ENCODE measurements at places on chromosomes 13 and 19. TPM values are rescaled to one million over a fixed set of nuclear protein-coding genes. Genes with fewer than 3 reads are reported as not detected.

Gene PPP1R13L
- 21.4 TPM for polyA plus RNA-seq

Gene ZNF180
- 3.4 TPM for polyA plus RNA-seq

Gene COL4A1
- polyA plus RNA-seq, result 53.0 TPM

DNA sequence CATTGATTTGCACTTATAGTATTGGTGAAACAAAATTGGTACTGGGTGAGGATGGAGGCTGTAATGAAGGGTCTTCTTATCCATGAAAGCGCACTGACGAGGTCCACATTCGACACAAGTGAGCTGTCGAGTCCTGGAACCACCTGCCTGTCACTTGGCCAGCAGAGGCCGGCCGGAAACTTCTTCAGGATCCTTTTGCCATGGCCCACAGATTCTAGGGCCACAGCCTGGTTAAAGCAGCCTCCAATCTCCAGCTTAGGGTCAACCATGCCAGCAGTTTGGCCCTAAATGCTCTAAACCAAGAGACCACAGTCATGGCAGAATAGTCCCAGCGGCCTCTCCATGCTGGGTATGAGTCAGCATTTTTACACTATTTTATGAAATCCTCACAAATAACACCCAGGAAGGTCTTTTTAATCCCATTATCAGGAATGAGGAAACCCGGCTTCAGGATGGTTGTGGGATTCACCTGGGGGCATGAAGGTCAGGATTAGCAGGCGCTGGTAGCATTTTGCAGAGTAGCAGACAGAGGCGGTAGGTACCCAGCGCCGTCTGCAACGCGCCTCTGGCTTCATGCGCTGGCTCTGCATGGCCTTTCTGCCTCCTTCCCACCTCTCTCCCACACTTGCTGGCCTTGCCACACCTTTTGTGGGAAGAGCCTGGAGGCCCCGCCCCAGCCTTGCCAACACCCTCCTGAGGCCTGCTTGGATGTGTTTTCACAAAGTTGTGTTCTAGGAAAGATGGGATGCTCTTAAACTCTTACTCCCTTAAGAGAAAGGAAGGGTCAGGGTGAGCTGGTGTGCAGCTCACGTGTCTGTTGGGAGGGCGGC, 15.2 kb downstream of the GAS6 start:
- DNase-seq, result peak; percentile 8
- no peaks in the 10 kb centered on the region for H3K27me3 ChIP-seq
- H3K4me3 ChIP-seq, result no peak overlapping the region
- H3K27ac ChIP-seq, result no peak overlapping the region
- peaks cover 12% of the 10 kb centered on the region for H3K4me1 ChIP-seq

GRCh38 chr13:95457294-95457693, 95.2 kb upstream of the CLDN10 start:
- no peaks in the 10 kb centered on the region for H3K36me3 ChIP-seq
- DNase-seq, result no peak
- no peaks in the 10 kb centered on the region for H3K4me1 ChIP-seq
- H3K27ac ChIP-seq, result no peak overlapping the region
- no peak overlapping the region for H3K4me3 ChIP-seq
- no peaks in the 10 kb centered on the region for H3K27me3 ChIP-seq

DNA sequence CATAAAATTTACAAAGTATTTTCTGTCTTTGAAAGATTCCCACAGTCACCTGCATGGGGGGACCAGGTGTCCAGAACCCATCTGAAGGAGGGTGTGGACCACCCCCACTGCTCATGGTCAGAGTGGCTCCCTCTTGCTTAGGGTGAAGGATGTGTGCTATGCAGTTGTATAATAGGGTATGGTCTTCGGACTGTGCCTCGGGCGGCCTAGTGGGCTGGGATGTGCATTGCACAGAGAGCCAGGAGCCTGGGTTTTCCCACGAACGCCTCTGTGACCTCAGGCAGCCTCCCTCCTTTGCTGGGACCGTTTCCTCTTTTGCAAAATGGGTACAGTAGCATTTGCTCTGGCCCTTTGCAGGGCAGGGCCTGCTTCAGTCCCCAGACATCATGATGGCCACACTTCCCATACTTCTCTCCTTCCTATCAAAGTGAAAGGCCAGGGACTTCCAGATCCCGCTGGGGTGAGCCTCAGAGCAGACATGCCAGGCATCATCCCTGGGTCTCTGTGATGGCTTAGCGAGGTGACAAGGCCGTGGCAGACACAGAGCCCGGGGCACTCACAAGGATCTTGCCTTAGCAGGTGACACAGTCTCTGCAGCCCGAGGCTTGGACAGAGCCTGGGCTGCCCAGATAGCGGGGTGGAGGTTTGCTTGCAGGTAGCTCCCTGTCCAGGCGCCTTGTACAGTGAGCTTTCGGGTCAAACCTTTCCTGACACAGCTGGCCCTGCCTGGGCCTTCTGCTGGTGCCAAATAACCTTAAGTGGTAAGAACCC, 59.4 kb upstream of the ZNF536 start:
- H3K4me1 ChIP-seq, result no peaks in the 10 kb centered on the region
- H3K4me3 ChIP-seq, result no peak overlapping the region
- no peaks in the 10 kb centered on the region for H3K27me3 ChIP-seq
- H3K27ac ChIP-seq, result no peak overlapping the region
- DNase-seq, result no peak

- peak overlapping the region; percentile 11 for H3K27ac ChIP-seq
- H3K27me3 ChIP-seq, result no peaks in the 10 kb centered on the region
- DNase-seq, result no peak
- H3K36me3 ChIP-seq, result no peaks in the 10 kb centered on the region
- no peak overlapping the region for H3K4me3 ChIP-seq
- H3K4me1 ChIP-seq, result no peaks in the 10 kb centered on the region
Measured at GRCh38 chr13:28357911-28358433, 137.0 kb downstream of the FLT1 start.

DNA sequence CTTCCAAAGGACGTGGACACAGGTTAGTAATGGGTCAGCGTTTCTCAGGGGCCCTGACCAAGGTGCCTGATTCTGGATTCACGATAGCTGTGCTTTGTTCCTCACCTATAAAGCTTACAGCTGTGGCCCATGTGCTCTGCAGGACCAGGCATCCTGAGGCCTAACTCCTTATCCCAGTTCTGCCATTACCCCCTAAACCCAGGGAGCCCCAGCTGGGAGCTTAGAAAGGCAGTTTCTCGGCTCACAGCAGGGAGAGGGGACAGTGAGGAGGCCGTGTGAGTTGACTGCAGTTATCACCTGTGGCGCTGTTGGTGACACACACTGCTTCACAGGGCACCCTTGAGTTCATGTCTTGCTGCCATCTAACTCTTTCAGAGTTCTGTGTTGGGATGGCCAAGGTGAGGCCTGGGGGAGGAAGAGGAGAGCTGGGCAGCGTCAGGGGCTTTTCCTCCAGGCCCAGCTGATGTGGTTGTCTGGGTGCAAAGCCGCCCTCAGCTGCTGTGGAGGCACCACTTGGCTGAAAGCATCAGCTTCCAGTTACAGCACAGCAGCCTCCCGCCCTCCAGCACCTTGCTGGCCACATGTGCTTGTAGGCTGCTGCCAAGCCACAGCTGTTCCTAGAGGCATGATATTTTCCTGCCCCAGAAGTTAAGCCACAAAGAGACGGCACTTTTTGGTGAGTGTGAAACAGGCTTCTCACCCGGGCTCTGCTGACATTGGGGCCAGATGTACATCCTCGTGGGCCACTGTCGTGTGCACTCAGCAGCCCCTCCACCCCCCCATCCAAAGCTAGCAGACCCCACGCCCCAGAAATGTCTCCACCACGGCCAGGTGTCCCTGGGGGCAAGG, 99.6 kb upstream of the MCF2L start:
- no peaks in the 10 kb centered on the region for H3K36me3 ChIP-seq
- no peaks in the 10 kb centered on the region for H3K27me3 ChIP-seq
- no peak overlapping the region for H3K4me3 ChIP-seq
- no peak for DNase-seq
- no peaks in the 10 kb centered on the region for H3K4me1 ChIP-seq

Gene CEBPA
- 6.6 TPM for polyA plus RNA-seq

DNA sequence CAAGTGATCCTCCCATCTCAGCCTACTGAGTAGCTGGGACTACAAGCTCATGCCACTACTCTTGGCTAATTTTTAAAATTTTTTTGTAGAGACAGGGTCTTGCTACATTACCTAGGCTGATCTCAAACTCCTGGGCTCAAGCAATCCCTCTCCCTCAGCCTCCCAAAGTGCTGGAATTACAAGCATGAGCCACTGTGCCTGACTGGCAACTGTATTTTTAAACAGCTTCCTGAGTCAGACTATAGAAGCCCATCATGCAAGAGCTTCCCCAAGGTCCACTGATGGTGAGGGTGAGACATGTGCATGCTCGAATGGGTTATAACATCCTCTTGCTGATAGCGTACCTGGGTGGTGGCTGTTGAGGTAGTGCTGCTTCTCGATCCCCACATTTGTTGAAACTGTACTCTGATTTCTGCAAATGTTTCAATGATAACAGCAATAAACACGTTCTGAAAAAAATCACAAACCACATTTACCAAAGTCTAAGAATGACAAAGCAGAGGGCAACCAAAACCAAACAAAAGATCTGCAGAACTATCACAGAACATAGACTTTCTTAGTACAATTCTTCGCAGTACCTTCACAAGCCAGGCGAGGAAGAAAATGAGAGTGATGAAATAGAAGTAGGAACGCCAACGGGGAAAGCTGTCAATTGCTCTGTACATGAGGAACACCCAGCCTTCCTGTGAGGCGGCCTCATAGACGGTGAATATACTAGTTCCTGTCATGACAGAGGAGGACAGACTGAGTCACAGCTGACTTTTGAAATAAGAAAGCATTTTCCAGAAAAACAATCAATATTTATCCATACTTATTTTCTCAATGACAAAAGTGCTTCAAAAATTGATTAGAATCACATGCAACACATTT, 124.4 kb downstream of the NALCN start:
- H3K27ac ChIP-seq, result no peak overlapping the region
- no peaks in the 10 kb centered on the region for H3K36me3 ChIP-seq
- H3K4me3 ChIP-seq, result no peak overlapping the region
- H3K27me3 ChIP-seq, result no peaks in the 10 kb centered on the region
- no peak for DNase-seq

- H3K4me1 ChIP-seq, result no peaks in the 10 kb centered on the region
- no peaks in the 10 kb centered on the region for H3K27me3 ChIP-seq
- no peak overlapping the region for H3K4me3 ChIP-seq
- H3K27ac ChIP-seq, result no peak overlapping the region
- H3K36me3 ChIP-seq, result no peaks in the 10 kb centered on the region
- DNase-seq, result no peak
Measured at GRCh38 chr13:94259984-94260383, 219.5 kb downstream of the DCT start.

- no peaks in the 10 kb centered on the region for H3K36me3 ChIP-seq
- H3K4me3 ChIP-seq, result no peak overlapping the region
- no peak for DNase-seq
- H3K27ac ChIP-seq, result no peak overlapping the region
- no peaks in the 10 kb centered on the region for H3K27me3 ChIP-seq
Measured at GRCh38 chr13:100040196-100040595, 48.7 kb upstream of the PCCA start.

DNA sequence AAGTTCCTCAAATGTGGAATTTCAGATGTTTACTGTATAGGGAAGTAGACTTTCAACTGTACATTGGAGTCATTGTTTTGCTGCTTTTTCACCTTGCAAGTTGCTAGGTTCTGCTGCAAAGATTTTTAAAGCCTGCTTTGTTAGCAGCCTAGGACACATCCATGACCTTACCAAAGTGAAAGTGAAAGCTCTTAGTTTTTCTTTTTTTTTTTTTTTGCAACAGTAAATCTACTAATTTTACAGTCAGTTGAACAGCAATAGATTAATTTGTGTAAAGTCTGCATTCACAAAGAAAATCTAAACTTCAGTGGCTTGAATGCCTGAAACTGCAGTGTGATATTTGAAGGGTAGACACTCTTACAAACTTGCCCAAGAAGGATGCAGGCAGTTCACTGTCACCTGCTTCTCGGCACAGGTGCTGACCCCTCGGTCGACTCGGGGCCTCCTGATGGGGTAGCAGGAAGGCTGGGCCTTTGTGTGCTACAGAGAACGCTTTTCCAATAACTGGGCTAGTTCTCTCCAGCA, 5.0 kb upstream of the MTIF3 start:
- peak overlapping the region; percentile 37 for H3K27ac ChIP-seq
- no peak overlapping the region for H3K4me3 ChIP-seq
- H3K36me3 ChIP-seq, result no peaks in the 10 kb centered on the region
- H3K27me3 ChIP-seq, result no peaks in the 10 kb centered on the region

DNA sequence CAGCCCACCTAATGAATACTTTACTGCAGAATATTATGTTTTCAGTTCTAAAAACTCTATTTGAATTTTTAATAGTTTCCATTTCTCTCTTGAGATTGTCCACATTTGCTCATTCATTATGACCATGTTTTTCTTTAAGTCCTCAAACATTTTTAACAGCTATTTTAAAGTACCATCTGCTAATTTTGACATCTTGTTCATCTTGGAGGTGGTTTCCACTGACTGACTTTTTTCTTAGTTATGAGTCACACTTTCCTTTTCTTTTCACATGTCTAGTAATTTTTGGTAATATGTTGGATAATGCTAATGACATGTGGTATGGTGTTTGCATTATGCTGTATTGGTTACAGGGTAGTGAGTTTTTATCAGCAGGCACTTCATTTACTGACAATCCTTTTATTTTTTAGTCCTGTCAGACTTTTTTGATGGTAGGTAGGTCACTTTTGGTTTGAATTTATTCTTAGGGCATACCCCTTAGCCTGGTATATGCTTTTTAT, 15.4 kb upstream of the ESD start:
- no peak overlapping the region for H3K4me3 ChIP-seq
- H3K27me3 ChIP-seq, result no peaks in the 10 kb centered on the region
- H3K4me1 ChIP-seq, result no peaks in the 10 kb centered on the region
- no peak overlapping the region for H3K27ac ChIP-seq
- no peaks in the 10 kb centered on the region for H3K36me3 ChIP-seq

Gene CEACAM16
- polyA plus RNA-seq, result not detected

DNA sequence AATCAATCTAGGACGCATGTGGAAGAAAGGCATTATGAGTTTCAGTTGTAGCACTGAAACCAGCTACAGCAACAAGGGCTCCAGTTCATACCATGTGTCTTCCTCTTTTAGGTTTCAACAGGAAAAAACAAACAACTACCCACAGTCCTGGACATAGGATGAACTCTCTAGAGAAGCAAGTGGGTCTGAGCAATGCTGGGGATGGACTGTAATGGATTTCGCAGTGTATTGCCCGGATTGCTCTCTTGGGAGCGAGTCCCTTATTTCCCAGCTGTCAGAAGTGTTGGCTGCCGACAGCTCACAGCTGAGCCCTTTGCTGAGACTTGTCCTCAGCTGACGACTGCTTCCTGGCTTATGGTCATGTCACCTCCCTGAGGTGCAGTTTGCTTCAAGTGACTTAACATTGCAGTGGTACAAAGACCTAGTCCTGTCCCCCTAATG, 12.1 kb upstream of the MYCBP2 start:
- H3K4me3 ChIP-seq, result no peak overlapping the region
- H3K4me1 ChIP-seq, result no peaks in the 10 kb centered on the region
- no peaks in the 10 kb centered on the region for H3K27me3 ChIP-seq
- DNase-seq, result no peak

DNA sequence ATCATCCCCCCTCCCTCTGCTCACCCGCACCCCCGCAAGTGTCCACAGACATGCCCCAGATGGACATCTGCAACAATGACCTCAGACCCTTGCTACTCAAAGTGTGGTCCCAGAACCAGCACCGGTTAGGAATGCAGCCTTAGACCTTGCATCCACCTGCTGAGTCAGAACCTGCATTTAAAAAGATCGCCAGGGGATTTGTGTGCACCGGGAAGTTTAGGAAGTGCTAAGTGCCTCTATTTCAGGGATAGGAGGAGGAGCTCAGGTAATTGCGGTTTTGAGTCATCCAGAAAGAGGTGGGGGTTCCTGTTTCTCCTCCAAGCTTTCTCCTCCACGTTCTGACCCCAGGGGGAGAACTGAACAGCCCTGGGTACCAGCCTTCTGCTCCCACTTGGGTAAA, 46.2 kb downstream of the CACNA1A start:
- H3K36me3 ChIP-seq, result no peaks in the 10 kb centered on the region
- H3K27ac ChIP-seq, result no peak overlapping the region
- no peak for DNase-seq
- no peak overlapping the region for H3K4me3 ChIP-seq
- H3K4me1 ChIP-seq, result no peaks in the 10 kb centered on the region
